Mesothelial cell of epicardium (in vitro differentiated cells): ENCODE measurements at places on chromosomes 7 and 10.

DNA sequence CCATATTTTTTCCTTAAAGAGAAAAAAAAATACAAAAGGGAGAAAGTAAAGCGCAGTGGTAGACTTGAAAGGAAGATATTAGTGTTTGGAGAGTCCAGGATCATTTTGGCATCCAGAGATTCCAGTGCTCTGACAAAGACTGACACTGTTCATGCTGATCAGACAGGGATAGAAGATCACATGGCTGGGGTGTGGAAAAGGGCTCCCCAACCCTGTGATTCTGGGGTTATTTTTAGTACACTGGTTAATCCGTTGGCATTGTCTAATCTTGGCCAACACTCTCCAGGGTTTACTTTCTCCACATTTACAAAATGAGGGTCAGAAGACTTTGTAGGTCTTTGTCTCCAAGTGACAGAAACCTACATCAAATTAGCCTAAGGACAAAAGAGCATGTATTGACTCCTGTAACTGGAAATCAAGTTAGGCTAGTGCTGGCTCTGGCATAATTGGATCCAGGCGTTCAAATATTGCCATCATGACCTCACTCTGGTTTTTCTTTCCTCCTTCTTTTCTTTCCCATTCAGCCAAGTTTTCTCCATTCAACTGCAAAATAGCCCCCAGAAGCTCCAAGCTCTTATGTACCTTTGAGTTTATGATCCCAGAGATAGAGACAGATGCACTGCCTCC is 181.6 kb downstream of the PHTF2 start:
- H3K36me3 ChIP-seq, result no peaks in the 10 kb centered on the region
- peaks cover 3% of the 10 kb centered on the region for H3K4me1 ChIP-seq
- H3K27me3 ChIP-seq, result no peaks in the 10 kb centered on the region
- no peak overlapping the region for H3K27ac ChIP-seq
- no peak for DNase-seq
- H3K4me3 ChIP-seq, result no peak overlapping the region

DNA sequence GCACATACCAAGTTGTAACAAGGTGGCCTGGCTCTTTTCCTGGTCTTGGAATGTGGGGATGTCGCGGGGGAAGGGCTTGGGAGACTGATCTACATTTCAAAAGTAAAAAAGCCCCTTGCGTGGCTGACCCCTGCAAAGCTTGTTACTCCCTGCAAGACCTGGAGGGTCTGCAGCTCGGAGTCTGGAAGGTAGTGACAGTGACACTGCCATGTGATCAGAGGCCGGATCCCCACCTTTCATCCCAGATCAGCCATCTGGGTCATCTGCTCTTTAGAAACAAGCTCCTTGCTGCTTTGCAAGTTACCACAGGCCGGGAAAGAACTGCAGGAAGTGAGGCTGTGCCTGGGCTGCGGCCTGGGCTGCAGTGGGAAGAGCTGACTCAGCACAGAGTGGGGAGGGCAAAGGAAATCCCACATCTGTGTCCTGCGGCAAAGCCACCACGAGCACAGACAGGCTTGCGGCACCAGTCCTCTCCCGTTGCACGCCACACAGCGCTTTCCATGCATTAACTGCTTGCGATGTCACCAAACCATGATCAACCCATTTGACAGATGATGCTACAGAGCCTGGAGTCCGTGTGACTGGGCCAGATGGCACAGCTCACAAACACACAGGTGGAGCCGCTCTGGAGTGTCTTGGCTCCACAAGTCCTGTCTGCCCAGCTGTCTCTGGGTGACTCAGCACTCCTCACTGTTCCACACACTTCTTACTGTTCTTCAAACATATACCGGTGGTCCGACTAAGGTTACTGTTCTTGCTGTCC is 97.7 kb downstream of the SH3PXD2A start:
- peak overlapping the region; percentile 83 for H3K27ac ChIP-seq
- peaks cover 35% of the 10 kb centered on the region for H3K4me1 ChIP-seq
- H3K4me3 ChIP-seq, result no peak overlapping the region
- no peaks in the 10 kb centered on the region for H3K27me3 ChIP-seq
- no peak for DNase-seq

GRCh38 chr10:16905320-16905719 is 88.1 kb upstream of the RSU1 start:
- peak overlapping the region; percentile 5 for H3K27ac ChIP-seq
- no peak for DNase-seq
- peaks cover 5% of the 10 kb centered on the region for H3K36me3 ChIP-seq

DNA sequence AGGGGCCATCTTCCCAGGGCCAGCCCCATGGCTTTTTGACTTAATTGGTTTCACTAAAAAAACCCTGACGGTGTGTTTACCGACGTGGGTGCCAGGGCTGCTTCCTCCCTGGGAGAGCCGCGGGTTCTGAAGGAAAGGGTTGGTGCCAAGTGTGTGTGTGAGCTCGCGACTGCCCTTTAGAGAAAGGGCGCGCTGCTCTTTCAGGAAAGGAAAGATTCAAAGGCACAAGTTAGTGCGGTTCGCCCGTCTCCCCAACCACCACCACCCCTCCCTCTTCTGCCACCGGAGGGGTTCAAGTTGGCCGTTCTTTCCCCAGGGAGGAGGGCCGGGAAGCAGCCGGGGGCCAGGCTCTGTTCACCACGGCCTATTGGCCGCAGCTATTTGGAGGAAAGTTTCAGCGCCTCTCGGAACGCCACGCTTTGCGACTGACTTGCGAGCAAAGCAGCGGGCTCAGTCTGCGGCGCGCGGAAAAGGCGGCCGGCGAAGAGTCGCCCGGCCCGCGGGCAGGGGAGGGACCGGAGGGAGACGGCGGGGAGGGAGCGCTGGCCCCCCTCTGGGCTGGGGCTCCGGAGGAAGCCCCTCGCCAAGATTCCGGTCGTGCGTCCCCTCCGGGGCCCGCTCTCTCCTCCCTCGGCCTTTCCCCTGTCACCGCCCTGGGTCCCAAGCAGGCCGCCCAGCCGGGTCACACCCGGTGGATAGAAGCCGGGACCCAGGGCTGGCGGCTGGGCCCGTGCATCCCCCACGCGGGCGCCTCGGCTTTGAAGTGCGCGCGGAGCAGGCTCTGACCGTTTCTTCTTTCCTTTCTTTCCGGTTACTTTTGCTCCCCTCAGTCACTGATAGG is 165.9 kb upstream of the PPP1R3A start:
- H3K36me3 ChIP-seq, result no peaks in the 10 kb centered on the region
- H3K27me3 ChIP-seq, result peaks cover 82% of the 10 kb centered on the region
- peaks cover 51% of the 10 kb centered on the region for H3K4me1 ChIP-seq
- peak; percentile 24 for DNase-seq
- H3K4me3 ChIP-seq, result peak overlapping the region; percentile 97

DNA sequence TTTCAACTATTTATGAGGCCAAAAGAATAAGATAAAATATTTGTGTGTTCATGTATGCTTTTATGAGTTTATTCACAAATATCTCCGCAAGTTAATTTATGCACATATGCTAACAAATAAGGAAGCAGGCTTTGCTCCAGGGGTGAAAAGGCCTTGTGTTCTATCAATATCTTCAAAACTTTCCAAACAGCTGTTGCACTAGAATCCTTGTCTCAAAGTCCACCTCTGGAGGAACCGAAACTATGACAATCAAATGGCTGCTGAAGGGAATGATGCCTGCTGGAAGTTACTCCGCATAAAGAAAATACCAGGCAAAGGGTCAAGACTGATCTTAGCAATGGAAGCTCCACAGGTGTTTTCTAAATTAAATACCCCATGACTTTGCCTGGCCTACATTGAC is 145.0 kb upstream of the GHITM start:
- H3K27ac ChIP-seq, result no peak overlapping the region
- no peak overlapping the region for H3K4me3 ChIP-seq
- H3K36me3 ChIP-seq, result no peaks in the 10 kb centered on the region
- DNase-seq, result no peak
- H3K4me1 ChIP-seq, result no peaks in the 10 kb centered on the region

- no peaks in the 10 kb centered on the region for H3K36me3 ChIP-seq
- peaks cover 5% of the 10 kb centered on the region for H3K27me3 ChIP-seq
- peaks cover 1% of the 10 kb centered on the region for H3K4me1 ChIP-seq
Observed at GRCh38 chr7:3294432-3295100, 6.5 kb upstream of the SDK1 start.

- H3K27ac ChIP-seq, result no peak overlapping the region
- no peaks in the 10 kb centered on the region for H3K36me3 ChIP-seq
- no peaks in the 10 kb centered on the region for H3K4me1 ChIP-seq
Observed at GRCh38 chr7:44590910-44591309, 8.9 kb upstream of the TMED4 start.

- H3K4me3 ChIP-seq, result no peak overlapping the region
- H3K27me3 ChIP-seq, result no peaks in the 10 kb centered on the region
- DNase-seq, result no peak
- no peaks in the 10 kb centered on the region for H3K36me3 ChIP-seq
- H3K27ac ChIP-seq, result no peak overlapping the region
Observed at GRCh38 chr7:6316226-6316625, 43.8 kb upstream of the CYTH3 start.

DNA sequence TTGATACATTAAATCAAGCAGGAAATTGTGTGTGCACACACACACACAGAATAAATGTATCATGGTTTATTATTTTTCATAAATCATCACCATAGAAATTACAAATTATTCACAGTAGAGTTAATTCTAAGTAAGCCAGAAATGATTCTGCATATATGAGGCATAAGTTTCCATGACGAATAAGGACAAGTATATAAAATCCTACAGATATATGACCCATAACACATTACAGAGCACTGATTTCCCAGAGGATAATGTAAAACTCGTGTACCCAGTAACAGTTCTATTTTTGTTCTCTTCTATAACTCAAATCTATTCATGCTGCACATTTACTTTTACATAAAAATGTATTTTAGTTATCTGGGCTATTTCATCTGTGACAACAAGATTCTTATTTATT is 169.7 kb downstream of the LRRTM3 start:
- peaks cover 27% of the 10 kb centered on the region for H3K4me1 ChIP-seq
- H3K27me3 ChIP-seq, result peaks cover 4% of the 10 kb centered on the region
- no peaks in the 10 kb centered on the region for H3K36me3 ChIP-seq
- no peak overlapping the region for H3K4me3 ChIP-seq

GRCh38 chr7:156722043-156722826 is 81.7 kb downstream of the RNF32 start:
- no peak overlapping the region for H3K4me3 ChIP-seq
- H3K36me3 ChIP-seq, result peaks cover 9% of the 10 kb centered on the region
- no peak overlapping the region for H3K27ac ChIP-seq
- DNase-seq, result no peak
- no peaks in the 10 kb centered on the region for H3K27me3 ChIP-seq
- H3K4me1 ChIP-seq, result no peaks in the 10 kb centered on the region

DNA sequence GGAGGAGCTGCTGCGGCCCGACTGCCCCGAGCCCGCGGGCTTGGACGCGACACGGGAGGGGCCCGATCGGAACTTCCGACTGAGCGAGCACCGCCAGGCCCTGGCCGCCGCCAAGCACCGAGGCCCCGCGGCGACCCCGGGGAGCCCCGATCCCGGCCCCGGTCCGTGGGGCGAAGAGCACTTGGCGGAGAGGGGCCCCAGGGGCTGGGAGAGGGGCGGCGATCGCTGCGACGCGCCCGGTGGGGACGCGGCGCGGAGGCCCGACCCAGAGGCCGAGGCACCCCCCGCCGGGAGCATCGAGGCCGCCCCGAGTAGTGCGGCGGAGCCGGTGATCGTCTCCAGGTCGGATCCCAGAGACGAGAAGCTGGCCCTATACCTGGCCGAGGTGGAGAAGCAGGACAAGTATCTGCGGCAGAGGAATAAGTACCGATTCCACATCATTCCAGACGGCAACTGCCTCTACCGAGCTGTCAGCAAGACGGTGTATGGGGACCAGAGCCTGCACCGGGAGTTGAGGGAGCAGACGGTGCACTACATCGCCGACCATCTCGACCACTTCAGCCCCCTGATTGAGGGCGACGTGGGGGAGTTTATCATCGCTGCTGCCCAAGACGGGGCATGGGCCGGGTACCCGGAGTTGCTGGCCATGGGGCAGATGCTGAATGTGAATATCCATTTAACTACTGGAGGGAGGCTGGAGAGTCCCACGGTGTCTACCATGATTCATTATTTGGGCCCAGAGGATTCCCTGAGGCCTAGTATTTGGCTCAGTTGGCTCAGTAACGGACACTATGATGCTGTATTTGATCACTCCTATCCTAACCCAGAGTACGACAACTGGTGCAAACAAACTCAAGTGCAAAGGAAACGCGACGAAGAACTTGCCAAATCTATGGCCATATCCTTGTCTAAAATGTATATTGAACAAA is 1.4 kb downstream of the OTUD1 start:
- DNase-seq, result peak; percentile 54
- H3K27me3 ChIP-seq, result no peaks in the 10 kb centered on the region
- H3K36me3 ChIP-seq, result no peaks in the 10 kb centered on the region

GRCh38 chr7:1092161-1092632 is 4.3 kb downstream of the GPER1 start:
- H3K4me3 ChIP-seq, result no peak overlapping the region
- peaks cover 49% of the 10 kb centered on the region for H3K4me1 ChIP-seq
- peaks cover 16% of the 10 kb centered on the region for H3K36me3 ChIP-seq
- no peak overlapping the region for H3K27ac ChIP-seq
- H3K27me3 ChIP-seq, result no peaks in the 10 kb centered on the region

DNA sequence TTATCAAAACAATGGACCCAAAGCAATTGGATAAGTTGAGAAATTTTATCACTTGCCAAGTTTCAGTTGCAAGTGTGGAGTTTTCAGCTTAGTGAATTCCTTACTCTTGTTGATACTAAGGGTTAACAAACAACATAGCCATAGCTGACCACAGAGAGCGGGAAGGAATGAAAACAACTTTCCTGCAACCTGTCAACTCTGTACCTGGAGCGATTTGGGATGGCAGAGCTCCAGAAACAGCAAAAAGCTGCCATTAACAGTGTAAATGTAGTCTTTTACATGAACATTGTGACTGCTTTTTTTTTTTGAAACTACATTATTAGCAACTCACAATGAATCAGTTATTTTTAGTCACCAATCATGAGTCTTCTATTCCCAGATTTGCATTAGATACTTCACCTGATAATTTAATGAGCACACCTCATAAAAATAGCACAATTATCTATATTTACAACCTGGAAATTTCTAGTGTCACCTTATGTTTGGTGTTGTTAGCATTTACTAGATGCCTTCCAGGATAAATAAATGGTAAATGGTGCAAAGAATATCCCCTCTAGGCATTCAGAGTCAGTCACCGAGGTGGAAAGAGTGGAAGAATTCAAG is 47.6 kb upstream of the RAPGEF5 start:
- no peaks in the 10 kb centered on the region for H3K27me3 ChIP-seq
- H3K27ac ChIP-seq, result no peak overlapping the region
- no peaks in the 10 kb centered on the region for H3K4me1 ChIP-seq
- DNase-seq, result no peak
- H3K4me3 ChIP-seq, result no peak overlapping the region
